ENCODE measurements at places on chromosomes 2 and 18. TPM values are rescaled to one million over a fixed set of nuclear protein-coding genes. Genes with fewer than 3 reads are reported as not detected.

Gene IL18R1
- total RNA-seq, result 20.6 TPM

Gene KRTCAP3
- total RNA-seq, result 9.9 TPM

Gene ANKRD53
- total RNA-seq, result 0.21 TPM

Gene CHST10
- total RNA-seq, result 14.7 TPM

Gene IL36A
- not detected for total RNA-seq

Gene IL37
- not detected for total RNA-seq

Gene RNF25
- total RNA-seq, result 27.2 TPM

Gene DYSF
- 5.5 TPM for total RNA-seq

Gene TACR1
- total RNA-seq, result not detected

Gene FSIP2
- total RNA-seq, result not detected

Gene PAIP2B
- total RNA-seq, result 2.4 TPM

Gene NRBP1
- 62.5 TPM for total RNA-seq
